NAMALWA (cell line): ENCODE measurements at places on chromosomes 2 and 18.

- DNase-seq: no peak
Observed at GRCh38 chr2:190119257-190119656, 56.7 kb upstream of the MSTN start.

GRCh38 chr2:26457695-26458364 is 20.1 kb downstream of the OTOF start:
- no peak for DNase-seq

DNA sequence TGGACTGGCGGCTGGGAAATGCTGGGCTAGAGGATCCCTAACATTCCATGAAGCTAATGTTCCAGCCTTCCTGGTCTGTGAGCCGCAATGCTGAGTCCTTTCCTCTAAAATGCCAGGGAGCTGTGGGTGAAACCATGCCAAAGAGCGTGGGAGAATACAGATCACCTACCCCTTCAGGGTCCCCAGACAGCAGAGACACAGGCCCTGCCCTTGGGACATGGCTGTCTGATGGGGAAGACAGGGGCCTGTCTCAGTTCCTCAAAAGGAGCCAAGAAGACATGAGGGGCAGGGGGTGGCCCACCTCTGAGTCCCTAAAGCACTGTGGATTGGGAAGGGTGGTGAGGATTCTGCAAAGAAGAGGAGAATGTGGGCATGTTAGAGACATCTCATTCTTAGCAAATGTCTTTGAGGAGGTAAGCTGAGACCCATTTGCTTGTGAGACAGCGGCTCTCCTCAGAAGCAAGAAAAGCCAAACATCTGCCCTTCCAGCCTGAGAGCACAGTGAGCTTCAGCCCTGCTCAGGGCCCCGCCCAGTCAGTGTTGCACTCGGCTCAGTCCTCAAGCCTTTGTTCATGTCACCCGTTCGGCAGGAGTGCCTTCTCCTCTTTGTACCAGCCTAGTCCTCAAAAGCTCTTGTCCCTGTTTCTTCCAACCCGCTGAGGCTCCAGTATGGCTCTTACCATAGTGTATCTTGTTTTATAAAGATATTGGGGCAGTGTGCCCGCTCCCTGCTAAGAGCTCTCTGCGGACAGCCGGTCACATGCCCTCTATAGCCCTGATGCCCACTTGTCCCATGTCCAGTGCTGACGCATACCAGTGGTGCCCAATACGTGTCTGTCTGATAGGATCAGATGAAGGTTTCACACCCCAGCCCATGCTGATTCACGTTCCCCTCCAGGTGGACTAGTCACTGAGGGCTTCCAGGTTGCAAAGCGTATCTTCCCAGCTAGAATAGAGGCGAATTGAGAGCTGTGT is 286.2 kb downstream of the CYP26B1 start:
- DNase-seq: no peak

- no peak for DNase-seq
Observed at GRCh38 chr18:9950289-9951016, 36.6 kb downstream of the VAPA start.

DNA sequence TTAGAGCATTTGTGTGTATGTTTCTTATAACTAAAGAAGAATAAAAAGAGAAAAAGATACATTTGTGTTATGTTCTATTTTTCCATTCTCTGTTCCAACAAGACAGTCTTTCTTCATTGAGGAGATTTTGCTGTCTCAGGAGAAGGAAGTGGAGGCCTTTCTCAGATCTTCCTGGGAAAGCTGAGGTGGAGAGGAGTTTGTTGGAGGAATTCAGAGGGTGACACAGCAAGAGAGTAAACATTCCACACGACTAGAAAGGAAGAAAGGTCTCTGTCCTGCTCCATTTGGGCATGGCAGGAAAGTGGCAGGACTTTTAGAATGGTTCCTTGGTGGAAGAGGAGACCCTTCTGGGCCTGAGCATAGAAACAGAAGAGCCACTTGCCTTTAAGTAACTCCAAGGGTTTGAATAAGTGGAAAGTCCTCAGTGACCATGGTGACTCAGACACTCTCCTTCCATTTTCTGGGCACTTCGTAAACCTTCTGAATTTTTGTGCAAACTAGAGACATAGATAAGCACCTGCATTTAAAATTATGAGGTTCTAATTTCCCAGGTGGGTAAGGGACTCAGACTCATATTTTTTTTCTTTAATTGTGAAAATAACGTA is 52.3 kb upstream of the COL5A2 start:
- DNase-seq: no peak

- DNase-seq: no peak
Observed at GRCh38 chr18:13389491-13390131, 171.1 kb downstream of the LDLRAD4 start.

- DNase-seq: no peak
Observed at GRCh38 chr18:78160961-78161656, 818.5 kb upstream of the SALL3 start.

DNA sequence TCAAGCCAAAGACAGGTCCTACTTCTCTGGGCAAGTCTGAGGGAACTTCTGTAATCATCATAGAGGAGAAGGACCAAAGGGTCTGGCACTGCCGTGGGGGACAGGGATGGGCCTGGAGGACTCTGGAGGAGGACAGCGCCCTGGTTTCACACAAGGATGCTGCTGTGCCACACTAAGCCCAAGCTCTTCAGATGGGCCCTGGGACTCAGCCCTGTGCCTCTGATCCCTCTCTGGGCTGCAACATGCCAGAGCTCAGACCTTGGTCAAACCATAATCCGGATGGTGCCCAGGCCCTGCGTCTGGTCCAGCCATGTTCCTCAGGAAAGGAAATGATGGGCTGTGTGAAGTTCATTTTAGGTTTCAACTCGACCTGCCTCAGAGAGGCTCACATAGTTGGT is 222.0 kb upstream of the COPS8 start:
- DNase-seq: no peak

- no peak for DNase-seq
Observed at GRCh38 chr2:233165895-233166661, 85.4 kb upstream of the ATG16L1 start.

DNA sequence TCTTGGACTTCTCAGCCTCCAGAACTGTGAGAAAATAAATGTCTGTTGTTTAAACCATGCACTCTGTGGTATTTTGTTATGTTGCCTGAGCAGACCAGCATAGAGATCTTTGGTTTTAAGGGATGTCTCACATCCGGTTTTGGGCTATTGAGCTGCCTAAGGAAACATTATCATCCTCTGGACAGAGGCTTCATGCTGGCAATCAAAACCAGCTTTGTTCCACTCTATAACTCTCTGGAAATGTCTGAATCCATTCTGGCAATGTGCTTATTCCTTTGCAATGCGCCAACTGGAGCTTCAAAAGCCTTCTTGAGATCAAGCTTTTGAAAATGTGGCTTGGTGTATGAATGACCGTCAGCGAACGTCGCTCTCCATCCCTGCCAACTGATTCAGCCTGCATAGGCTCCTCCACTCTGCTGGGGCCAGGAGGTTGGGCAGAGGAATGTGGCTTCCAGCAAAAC is 183.6 kb upstream of the MGAT5 start:
- DNase-seq: no peak
